Inflammatory macrophage treated with lipopolysaccharide for 1 hour (primary cell): ENCODE measurements at places on chromosomes 2 and 18.
A peak's percentile ranks its signal among the peaks of the same experiment; 100 is the strongest.

DNA sequence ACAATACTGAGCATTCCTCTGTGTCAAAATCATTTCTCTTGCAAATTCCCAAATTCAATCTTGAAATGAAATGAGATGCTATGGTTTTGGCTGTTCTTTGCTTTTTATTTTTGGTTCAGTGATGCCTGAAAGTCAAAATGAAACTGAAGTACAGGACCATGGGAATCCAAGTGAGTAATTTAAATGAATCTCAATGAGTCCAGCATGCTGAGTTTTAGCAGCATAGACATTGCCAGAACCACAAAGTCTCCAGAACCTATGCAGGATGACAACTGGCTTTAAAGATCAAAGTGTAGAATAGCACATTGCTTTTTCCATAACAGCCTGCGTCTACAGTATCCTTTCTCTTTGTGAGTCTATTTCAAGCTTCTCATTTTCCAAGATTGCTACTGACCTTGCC is 1050.7 kb upstream of the PIK3C3 start:
- no peak for DNase-seq

GRCh38 chr18:10475654-10476291 is 21.3 kb downstream of the APCDD1 start:
- no peak for DNase-seq

- no peak for DNase-seq
Measured at GRCh38 chr18:58898010-58898799, 33.5 kb downstream of the ZNF532 start.

DNA sequence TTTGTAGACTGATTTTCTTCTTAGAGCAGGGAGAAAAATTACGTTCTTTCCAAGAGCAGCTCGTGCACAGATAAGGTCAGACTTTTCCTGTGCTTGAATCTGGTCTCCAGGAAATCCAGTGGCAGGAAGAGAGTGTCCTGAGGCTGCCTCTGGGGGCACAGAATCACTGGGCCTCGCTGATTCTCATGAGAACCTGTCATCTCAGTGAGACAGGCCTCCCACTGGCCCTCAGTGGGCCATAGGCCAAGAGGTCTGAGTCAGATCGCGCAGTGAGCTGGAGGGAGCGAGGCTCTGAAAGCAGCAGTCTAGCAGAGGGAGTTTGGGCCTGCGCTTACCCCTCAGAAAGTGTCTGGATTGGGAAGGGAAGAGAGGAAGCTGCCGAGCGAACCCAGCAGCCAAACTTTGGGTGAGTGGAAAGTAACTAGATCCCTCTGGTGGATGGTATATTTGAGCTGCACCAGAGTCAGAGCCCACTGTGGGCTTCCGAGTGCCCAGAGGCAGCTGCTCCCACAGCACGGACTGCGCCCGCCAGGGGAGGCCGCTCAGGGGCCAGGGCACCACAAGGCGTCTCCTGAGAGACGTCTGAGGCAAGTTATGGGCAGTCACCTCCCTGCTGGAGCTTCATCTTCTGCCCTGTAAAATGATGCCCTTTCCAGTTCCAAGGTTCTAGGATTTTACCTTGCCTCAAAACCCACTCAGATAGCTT is 8.2 kb downstream of the GDF7 start:
- no peak for DNase-seq

GRCh38 chr2:5539282-5540165 is 152.7 kb upstream of the SOX11 start:
- no peak for DNase-seq

DNA sequence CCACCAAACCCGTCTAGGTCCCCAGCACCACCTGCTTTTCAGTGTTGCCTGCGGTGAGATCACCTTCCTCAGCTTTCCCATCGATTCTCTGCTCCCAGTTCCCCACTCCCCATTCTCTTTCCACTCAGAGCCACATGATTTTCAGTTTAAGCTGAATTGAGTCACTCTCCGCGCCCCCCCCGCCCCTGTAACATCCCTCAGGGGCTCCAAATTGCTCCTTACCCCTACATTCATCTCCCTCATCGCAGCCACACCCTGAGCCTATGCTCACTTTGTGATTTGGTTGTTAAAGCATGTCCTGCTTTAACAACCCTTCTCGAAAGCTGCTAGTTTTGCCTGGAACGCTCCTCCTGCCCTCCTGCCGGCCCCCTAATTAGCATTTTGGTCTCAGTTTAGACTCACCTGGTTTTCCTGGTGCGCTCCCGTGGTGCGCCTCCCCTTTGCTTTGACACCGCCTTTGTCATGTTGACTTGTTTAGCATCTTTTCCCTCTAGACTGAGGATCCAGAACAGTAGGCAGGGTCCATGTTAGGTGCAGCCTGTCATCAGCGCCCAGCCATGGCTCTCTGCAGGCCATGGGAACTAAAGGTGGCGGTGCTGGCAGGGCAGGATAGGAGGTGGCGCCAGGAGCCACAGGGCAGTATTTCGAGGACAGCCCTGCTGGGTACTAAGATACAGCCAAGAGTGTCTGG is 60.8 kb downstream of the ST3GAL5 start:
- DNase-seq = no peak

- no peak for DNase-seq
Measured at GRCh38 chr2:201137505-201138400, 21.8 kb downstream of the CFLAR start.

GRCh38 chr2:160261732-160262131 is 61.7 kb upstream of the ITGB6 start:
- no peak for DNase-seq

GRCh38 chr2:169771021-169771420 is 27.6 kb upstream of the SSB start:
- DNase-seq = peak; percentile 13

DNA sequence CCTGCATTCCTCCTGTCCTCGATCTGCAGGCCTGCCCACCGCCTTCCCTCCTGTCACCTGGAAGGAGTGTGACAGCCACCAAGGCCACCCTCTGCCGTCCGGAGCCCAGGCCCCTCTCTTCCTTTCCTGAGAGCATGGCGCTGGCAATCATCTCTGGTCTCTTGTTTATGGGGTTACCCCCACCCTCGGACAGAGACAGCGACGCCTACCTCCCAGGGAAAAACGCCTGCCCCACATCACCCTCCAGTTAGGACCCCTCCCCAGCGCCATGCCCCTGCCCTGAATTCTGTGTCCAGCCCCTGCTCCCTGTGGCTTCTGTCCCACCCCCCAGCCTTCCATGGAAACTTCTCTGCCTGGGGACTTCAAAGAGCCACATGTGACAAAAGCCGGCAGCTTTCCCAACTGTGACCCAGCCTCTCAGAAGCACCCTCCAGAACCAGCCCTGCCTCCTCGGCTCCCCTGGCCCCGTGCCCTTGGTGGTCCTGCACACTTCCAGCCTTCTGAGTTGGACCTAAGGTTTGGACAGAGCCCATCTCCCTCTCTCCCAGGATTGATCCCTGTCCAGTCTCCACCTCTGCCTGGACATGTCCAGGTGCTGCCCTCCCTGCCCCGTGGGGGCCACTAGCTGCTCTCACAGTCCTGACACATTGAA is 145.0 kb upstream of the HDAC4 start:
- DNase-seq = no peak

GRCh38 chr2:42916324-42916723 is 123.9 kb upstream of the HAAO start:
- no peak for DNase-seq

DNA sequence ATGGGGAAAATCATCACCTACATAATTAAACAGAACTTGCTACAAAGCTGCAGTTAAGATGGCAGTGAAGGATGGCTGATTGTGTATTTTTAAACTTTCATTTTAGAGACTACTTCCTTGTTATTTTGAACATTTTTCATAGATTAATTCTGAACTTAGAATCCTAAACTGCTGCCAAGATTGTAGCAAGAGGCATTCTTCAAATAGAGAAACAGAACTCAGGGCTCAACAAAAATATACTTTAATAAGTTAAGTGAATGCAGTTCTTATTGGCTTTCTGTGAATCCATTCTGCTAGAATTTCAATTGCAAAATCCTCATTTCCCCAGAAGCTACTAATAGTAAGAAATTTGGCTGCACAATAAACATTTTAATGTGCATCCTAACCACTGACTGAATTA is 160.3 kb downstream of the L3MBTL4 start:
- DNase-seq = no peak

GRCh38 chr2:238263204-238264071 is 23.6 kb upstream of the HES6 start:
- DNase-seq = peak; percentile 71

DNA sequence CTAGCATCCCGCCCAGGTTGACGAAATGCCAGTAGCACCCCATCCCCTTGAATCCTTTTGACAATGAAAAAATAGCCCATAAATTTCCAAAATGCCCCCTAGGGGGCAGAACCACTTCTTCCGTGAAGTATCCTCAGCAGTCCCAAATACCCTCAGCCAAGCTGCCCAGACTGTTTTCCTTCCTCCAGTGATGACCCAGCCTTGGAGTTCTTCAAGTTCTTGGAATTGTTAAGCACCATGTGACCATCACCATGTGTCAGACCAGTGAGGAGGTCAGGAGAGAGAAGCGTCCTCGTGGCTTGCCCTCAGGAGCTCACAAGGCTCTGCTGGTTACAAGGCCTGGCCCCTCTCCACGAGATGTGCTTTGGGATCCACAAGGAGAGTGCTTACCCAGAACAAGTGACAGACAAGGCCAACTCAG is 1.4 kb upstream of the SLC23A3 start:
- DNase-seq = peak; percentile 78

GRCh38 chr2:11750422-11750821 is 4.0 kb downstream of the LPIN1 start:
- no peak for DNase-seq

DNA sequence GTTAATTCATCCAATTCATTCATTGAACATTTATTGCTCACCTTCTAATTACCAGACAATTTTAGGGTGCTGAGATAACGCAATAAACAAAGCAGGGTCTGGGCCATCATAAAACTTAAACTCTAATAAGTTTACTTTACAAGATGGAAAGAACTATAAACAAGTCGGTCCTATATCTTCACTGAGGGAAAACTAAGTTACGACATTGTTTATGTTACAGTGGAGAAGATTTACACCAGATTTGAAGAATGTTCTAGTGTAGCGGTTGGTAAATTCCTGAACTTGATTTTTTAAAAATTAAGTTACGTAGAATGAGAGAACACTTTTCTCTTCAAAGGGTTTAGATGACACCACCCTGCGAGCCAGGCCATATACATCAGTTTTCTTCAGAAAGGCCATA is 20.7 kb upstream of the FRZB start:
- DNase-seq = no peak

DNA sequence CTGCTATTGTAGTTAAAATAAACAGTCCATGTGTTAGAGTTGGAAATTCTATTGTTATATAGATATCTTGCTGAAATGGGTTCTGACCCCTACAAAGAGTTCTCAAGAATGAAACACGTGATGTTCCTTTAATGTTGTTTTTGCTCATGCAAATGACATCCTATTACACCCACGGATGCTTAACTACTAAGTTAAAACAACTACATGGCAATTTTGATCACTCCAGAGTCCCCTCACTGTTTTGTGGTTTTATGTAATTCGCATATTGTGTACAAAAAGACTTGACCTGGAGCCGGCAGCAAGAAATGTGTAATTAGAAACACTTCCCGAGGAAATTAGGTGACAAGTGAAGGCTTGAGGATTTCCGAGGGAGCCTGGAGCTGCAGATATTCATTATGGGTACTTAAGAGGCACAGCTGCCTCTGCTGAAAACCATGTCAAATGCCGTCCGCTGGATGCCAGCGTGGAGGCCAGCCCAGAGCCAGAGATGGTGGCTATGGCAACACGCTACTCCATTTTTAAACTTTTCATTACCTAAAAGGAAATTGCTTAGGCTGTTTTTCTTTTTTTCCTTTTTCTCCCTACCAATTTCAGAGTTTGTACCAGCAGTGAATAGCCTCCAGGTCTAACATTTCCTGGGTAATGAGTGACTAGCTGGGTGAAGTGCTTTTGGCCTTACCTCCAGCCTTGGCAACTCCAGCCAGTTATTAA is 21.0 kb upstream of the CABLES1 start:
- DNase-seq = no peak

DNA sequence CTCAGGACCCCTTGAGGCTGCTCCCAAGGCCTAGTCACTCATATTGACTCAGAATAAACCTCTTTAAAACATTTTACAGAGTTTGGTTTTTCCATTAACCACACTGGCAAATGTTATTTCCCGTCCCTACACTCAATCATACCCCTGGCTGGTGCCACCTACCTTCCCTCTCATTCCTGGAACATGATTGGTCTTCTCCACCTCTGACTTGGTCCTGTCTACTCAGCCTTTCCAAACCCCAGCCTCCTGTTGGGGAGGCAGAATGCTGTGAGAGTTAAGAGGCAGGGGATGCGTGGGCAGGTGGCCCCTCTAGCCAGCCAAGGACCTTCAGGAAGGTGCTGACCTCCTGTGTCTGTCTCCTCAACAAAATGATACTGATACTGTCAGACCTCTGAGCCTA is 149.3 kb downstream of the CABLES1 start:
- DNase-seq = no peak

GRCh38 chr2:185511925-185512324 is 226.7 kb upstream of the FSIP2 start:
- DNase-seq = no peak

DNA sequence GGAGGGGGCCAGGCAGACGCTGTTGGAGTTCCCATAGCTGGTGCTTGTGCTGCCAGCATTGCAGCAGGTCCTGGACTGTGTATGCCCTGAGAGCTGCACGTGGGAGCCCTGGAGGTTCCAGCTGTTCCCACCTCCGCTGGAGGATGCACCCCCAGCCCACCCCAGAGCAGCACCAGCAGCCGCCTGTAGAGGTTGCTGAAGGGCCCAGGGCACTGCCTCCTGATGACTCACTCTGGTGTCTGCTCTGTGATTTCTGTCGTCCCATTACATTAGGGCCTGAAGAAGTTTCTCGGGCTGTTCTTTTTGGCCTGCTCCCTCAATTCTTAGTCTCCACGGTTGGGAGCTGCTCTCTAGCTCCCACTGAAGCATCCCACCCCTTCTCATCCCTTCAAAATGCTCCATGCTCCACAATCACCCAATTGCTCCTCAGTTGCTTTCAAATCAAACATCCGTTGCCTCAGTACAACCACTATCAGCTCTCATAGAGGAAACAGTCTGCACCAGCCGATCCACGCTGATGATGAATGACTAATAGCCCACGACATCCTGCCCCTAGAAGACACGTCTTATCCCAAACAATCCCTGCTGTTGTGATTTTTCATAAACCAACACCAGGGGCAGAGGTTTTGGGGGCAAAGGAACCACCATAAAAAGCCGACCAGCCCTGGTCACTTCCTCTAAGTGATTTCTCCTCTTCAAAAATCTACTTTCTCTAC is 65.2 kb upstream of the RNF152 start:
- DNase-seq = no peak

GRCh38 chr2:120257522-120257921 is 4.9 kb downstream of the RALB start:
- no peak for DNase-seq

GRCh38 chr2:1743396-1744150 is 742 bp downstream of the PXDN start:
- DNase-seq = no peak

GRCh38 chr2:46827274-46828134 is 88.1 kb downstream of the MCFD2 start:
- no peak for DNase-seq

DNA sequence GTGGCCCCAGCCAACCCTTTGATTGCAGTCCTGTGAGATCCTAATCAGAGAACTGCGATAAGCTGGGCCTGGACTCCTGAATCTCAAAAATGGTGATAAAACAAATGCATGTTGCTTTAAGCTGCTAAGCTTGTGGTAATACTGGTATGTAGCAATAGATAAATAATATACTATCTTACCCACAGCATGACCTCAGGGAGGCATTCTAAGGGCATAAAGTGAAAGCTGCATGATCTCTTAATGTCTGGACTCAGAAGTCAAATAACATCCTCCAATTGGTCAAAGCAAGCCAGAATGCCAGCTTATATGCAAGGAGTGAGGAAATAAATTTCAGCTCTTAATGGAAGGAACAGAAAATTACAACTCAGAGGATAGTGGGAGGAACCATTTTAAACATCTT is 246.1 kb downstream of the FSIP2 start:
- DNase-seq = no peak
